ENCODE measurements at places on chromosomes 7 and 10.

DNA sequence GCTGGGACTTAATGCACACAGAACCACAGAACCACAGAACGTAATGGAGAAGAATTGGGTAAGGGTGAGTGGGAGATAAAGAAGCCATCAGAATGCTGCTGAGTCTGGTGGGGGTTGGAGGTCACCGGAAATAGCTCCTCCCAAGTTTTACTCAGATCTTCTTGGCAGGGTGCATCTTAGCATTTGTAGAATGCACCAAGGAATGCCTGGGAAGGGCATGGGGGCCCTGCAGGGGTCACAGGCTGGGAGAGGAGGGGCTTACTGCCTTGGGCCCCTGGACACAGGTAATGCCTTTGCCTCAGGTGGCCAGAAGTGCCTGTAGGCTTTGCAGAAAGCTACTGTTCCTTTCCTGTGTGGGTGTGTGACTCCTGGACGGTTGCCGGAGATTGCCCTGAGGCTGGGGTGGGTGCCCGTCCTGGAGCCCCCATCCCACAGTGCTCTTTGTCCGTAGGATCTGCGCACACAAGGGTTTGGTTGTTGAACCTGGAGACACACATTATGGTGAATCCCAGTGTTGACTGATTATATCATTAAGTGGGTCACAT is 55.1 kb downstream of the MGMT start:
- DNase-seq = no peak

GRCh38 chr7:158655931-158656441 is 48.6 kb downstream of the NCAPG2 start:
- DNase-seq = no peak

DNA sequence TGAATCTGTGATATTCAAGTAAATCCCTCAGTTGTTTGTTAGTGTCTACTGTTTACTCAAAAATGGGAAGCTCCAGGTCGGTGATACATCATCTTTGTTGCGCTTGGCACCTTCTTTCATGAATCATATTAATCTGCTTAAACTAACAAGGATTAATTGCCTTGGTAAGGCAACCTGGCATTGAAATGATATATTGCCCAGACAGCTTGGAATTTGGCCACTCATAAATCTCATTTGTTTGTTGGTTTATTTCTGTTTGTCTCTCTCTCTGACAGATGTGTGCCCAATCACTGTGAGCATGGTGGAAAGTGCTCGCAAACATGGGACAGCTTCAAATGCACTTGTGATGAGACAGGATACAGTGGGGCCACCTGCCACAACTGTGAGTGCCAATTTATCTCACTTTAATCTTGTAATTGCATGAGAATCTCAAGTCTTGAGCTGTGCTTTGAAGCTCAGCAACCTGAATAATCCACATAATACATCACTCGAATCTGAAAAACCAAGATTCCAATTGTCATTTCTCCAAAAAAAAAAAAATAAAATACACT is 1104.8 kb upstream of the C7orf33 start:
- DNase-seq = no peak

DNA sequence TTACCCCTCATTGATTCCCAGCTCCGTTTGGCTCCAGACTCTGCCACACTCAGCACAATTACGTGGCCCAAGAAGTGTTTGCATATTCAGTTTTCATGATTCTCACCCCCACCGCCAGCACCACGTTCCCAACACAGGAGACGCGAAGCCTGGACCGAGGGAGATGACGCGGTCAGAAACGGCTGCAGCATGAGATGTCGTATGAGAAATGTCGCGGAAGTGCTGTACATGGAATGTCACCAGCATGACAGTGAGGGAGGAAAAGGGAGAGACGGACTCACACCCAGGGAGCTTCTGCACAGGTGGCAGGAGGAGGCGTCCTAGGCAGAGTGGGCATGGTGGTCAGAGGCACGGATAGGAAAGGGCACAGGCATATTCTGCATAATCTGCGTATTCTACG is 188.3 kb downstream of the WDR37 start:
- no peak for DNase-seq

DNA sequence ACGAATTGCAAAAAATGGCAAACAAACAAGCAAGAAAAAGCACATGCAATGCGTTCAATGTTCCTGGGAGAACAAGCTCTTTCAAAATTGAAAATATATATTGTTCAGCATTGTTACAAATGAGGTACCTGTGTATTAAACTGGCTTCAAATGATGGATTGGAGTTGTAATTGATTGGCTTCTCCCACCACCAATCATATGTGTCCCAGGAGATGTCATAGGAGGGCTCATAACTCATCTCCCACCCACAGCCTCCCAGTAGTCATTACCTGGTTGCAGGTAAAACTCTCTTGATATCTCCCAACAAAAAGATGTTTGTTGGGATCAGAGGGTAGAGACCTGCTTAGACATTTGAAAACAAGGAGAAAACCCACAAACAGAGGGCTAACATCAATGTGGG is 302.9 kb downstream of the BAMBI start:
- no peak for DNase-seq

- peak; percentile 12 for DNase-seq
Observed at GRCh38 chr10:124539935-124540641, 78.5 kb downstream of the LHPP start.

- DNase-seq = no peak
Observed at GRCh38 chr10:122142641-122143237, 128.4 kb upstream of the BTBD16 start.

GRCh38 chr10:128178302-128178958 is 52.2 kb upstream of the MKI67 start:
- DNase-seq = peak; percentile 11

- DNase-seq = peak; percentile 70
Observed at GRCh38 chr10:5419466-5420094, 7.2 kb downstream of the NET1 start.

- no peak for DNase-seq
Observed at GRCh38 chr7:35250452-35250851, 3.4 kb downstream of the TBX20 start.

DNA sequence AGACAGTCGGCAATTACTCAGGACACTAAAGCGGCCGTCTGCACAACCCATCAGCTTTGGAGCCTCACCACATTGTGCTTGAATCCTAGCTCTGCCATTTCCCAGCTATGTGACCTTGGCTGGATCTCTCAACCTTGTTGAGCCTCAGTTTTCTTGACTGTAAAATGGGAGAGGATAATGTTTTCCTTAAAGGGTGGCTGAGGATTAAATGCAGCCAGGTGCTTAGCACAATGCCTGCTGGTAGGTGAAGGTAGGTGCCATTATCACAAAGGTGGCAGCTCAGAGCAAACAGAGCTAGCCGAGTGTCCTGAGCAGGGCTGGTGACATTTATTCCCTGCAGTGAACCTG is 508.5 kb upstream of the ZMIZ1 start:
- DNase-seq = no peak

DNA sequence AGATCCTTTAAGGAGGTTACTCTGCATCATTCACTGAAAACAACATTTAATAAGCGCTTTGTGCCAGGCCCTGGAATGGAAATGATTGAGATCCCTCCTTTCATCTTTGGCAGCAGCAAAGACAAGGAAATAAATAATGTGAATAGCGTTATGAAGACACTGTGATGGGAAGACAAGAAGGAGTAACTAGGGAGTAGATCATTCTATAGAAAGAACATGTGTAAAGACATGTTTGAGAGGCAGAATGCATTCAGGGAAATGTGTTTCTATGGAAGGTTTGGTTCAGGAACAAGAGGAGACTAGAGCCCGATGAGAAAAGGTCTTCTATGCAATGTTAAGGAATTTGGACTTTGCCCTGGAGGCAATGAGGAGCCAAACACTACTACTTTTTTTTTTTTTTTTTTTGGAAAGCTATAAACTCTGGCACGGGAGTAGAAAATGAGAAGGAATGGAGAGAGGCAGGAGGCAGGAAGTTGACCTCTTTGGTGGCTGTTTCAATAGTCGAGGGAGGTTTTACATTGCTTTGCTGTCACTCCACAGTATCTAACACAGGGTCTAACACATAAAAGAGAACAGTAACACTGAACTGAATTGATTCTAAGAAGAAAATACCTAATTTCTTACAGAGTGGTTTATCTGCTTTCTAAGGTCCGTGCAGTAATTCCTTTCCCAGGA is 44.9 kb downstream of the SMURF1 start:
- peak; percentile 70 for DNase-seq

DNA sequence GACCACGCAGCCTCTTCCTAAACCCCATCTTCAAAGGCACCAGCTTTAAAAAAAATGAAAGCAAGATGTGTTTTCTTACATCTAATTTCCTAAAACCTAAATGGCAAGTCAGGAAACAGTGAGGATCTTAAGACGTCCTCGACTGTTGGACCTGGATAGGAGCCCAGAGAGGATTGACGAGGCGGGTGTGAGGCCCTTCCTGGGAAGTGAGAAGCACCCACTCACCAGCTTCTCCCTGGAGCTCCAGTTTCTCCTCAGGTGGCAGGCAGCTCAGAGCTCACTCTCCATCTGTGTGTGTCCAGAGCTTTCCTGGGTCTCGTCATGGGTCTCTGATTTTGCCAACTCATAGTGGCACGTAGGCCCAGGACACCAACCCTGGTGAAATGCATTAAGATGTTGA is 614.0 kb upstream of the AUTS2 start:
- DNase-seq = peak; percentile 58

GRCh38 chr7:25032774-25033743 is 53.1 kb upstream of the OSBPL3 start:
- DNase-seq = peak; percentile 55

DNA sequence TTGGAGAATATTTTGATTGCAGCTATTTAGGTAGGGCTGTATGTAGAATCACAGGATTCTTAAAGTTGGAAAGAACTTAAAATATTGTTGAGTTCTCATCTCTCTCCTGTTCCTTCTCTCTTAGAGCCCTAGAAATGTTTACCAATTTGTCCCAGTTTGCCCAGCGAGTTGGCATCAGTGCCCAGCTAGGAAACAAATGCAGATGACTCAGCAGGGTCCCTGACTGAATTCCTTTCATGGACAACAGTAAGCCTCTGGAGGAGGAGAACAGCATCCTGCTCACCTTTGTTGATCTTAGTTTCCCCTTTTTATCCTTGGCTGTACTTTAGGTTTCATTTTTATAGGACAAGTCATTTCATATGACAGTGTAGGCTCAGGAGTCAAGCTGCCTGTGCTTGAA is 89.3 kb downstream of the SEC23IP start:
- peak; percentile 61 for DNase-seq

DNA sequence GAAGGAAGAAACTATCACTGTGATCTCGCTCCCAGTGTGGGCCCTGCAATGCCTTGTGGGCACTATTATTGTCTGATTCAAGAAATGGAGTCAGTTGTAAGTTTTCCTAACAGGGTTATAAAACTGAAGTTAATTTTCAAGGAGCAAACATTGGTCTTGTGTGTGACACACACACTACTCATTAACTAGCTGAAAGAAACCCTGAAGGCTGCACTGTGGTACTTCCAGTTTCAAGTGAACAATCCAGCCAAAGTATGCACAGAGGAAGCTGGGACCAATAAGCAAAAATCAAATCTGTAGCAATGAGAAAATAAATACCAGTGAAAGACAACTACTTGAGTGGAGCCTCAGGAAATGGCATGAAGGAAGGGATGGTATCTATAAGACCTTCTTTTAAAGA is 506.6 kb upstream of the POT1 start:
- DNase-seq = no peak

- DNase-seq = no peak
Observed at GRCh38 chr7:88735920-88736319, 23.6 kb upstream of the ZNF804B start.

GRCh38 chr7:104040666-104041065 is 51.2 kb upstream of the RELN start:
- no peak for DNase-seq

- DNase-seq = peak; percentile 25
Observed at GRCh38 chr10:85527616-85528317, 838.8 kb downstream of the GRID1 start.

DNA sequence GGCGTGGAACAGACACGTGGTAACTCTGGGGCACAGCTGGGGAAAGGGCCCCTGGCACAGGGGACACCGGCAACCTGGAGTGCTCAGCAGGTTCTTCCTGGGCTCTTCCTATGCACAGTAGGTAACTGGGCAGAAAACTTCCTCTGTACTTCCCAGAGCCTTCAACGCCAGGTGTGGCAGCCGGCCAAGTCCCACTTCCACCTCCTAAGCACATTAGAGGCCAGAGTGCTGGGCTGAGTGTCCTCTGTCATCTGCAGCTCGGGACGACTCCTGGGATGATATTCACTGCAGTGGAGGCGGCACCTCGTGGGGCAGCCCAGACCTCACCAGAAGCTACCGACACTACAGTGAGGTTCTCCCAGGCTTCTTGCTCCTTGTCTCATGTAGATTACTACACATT is 114.5 kb downstream of the LARP4B start:
- DNase-seq = no peak

DNA sequence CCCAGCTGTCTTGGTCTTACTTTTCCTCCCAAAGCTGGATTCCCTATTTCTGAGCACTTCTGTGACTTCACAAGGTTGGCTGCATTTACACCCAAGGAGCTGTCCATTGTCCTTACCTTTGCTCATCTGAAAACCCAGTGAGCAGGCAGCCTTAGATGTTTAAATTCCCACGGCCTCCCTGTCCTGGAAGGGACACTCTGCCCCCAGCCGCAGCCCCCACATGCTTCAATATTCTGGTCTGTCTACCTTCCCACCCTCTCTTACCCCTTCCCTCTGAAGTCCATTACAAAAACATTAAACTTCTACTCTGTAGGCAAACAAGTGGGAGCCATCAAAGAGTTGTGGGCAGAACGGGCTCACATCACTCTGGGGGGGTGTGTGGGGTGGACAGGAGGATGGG is 73.8 kb upstream of the EFCAB10 start:
- DNase-seq = peak; percentile 24

Measured in M059J (cell line).